Ureter (tissue), 1 donor: ENCODE measurements at places on chromosomes 6 and 20. TPM values are rescaled to one million over a fixed set of nuclear protein-coding genes. Genes with fewer than 3 reads are reported as not detected.

DNA sequence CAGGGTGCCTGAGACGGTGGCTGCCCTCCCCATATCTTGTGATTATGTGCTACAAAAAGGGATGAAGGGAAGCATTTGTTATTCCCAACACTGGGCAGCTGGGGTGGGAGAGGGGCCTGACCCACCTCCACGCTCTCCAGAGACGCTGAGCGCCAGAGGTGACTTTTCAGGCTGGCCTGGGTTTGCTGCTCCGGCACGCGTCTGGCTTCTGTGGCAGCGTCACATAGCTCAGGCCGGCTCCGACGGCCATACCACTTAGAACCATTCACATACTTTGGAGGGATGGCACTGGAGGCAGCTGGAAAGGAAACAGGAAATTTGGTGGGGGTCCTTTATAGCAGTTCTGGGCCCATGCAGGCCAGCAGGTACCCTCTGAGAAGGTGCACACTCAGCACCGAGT lies 72.6 kb downstream of the NINL start:
- no peak for DNase-seq

GRCh38 chr20:35506872-35507638 lies 22.4 kb downstream of the C20orf173 start:
- no peak for DNase-seq

- DNase-seq: no peak
These were observed 256.9 kb upstream of the PLCB4 start for GRCh38 chr20:8811801-8812594.

The GSTA2 gene
- not detected for total RNA-seq

- DNase-seq: no peak
These were observed 37.3 kb upstream of the UST start for GRCh38 chr6:148709577-148709976.

- DNase-seq: peak; percentile 56
These were observed 179.0 kb upstream of the FOXA2 start for GRCh38 chr20:22763257-22763906.

DNA sequence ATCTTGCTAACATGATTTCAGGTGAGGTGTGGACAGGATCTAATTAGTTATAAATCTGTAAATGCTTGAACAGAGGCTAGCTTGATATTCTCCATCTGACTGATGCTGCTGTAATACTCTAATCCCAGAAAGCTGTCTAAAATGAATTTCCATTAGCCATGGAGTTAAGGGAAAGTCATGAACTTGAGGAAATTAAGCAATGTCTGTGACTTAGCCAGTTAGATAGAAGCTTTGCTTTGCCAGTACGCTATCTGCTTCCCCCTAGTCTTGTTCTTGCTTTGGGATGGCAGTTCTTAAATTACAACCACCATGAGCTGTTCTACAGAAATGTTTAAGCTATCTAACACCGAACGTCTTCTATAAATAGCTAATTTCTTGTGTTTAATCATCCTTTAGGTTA lies 195.7 kb downstream of the PRL start:
- no peak for DNase-seq

The MEP1A gene
- total RNA-seq: not detected

The BHLHE23 gene
- total RNA-seq: not detected

DNA sequence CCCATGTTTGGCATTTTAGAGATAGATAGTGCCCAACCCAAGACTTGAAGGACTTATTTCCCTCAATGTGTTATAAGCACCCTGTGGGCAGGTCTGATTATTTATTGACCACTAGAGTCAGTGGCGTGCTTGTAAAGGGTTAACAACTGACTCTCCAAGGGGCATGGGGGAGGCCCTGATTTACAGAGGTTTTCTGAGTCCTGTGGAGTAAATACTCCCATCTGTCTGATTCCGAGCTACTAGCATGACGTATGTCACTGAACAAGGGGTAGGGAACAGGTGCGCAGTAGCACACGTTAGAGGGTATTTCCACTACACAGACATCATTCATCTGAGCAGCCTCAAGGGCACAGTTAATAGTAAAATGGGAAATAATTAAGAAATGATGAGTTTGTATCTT lies 17.4 kb upstream of the TRAM2 start:
- no peak for DNase-seq

The GMEB2 gene
- 13.3 TPM for total RNA-seq

- DNase-seq: no peak
These were observed 34.5 kb upstream of the DUSP22 start for GRCh38 chr6:257774-258173.

GRCh38 chr6:130065609-130066156 lies 47.3 kb downstream of the L3MBTL3 start:
- DNase-seq: no peak

DNA sequence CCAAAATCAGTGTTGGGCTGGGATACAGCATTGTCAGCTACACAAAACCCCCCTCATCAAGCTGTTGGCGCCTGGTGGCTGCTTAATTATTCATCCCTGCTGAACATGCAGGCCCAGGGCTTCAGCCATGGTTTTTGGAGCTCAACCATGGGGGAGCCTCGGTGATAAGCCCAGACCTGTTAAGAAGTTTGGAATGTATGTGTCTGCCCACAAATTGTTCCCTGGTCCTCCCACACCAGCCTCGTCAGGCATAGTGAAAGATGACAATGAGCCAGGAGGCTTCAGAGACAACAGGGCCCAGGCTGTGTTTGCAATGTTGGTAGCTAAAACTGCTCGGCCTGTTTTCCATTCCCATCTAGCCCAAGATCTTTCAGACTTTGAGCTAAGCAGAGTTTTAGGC lies 34.8 kb upstream of the SIRPA start:
- DNase-seq: no peak

DNA sequence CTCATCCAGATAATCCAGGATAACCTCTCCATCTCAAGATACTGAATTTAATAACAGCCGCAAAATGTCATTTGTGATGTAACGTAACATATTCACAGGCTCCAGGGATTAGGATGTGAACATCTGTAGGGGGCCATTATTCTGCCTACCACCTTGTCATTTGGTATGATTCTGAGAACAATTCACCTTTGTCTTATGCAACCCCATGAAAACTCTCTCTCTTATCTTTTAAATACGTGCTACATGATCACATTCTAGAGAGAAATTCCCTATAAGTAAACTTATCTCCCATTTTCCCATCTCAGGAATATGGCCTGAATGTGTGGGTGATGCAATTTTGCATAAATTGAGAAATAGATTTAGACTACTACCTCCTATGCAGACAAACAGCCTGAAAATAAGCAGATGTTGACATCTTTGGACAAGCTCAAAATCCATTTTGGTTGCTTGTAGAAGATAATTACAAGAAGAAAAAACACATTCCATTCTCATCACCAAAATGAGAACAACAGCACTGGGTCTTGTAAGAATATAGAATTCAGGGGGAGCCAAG lies 255.4 kb upstream of the STXBP5 start:
- no peak for DNase-seq

The METTL24 gene
- 8.1 TPM for total RNA-seq

The BPI gene
- not detected for total RNA-seq

- DNase-seq: no peak
These were observed 49.1 kb downstream of the RFPL4B start for GRCh38 chr6:112396221-112396620.

The C6orf58 gene
- total RNA-seq: 0.55 TPM

The UBD gene
- 8.8 TPM for total RNA-seq

DNA sequence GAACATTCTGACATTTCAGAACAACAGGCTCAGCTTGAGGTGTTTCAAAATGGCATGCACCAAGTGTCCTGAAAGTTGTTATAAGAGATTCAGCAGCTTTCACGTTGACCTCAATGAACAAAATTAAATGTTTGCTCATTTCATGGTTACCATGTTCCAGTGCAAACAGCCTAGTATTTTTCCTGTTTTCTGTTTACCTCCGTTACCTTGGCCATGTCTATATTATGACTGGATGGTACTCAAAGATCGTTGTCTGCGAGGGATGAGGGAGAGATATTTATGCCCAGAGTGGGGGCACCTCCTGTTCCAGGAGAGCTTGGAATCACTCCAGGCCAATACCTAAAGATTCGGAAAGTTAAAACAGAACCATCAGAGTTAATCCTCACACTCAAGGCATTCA lies 83.8 kb upstream of the SASH1 start:
- DNase-seq: no peak

DNA sequence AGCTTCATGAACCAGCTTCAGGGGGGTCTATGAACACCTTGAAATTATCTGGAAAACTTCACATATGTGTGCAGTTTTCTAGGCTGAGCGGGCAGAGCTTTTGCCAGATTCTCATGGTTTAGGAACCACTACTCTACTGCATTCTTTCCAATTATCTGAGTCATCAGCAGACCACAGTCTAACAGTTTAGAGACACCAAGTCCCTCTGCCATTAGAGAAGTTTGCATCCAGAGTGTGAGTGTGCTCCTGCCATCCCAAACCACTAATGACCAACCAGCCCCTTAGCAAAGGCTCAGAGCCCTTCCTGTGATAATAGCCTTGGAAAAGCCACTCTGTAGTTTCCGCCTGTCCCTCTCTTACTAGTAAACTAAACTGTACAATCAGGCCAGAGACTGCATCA lies 96.8 kb downstream of the PHACTR1 start:
- DNase-seq: no peak

DNA sequence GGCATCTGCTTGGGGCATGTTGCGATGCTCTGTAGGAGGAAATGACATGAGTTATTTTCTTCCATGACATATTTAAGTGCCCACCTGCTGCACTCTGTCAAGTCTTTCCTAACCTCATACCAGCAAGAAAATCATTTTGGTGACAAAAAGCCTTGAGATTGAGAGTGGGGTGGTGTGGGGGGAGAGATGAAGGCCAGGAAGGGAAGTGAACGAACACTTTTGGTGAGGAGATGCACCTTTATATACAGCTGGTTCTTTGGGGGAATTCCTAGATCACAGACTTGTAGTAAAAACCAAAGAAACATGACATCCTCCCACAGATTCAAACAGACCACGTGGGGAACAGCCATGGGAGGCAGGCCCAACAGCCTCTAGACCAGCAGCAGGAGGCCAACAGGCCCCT lies 26.1 kb downstream of the NCOA5 start:
- DNase-seq: peak; percentile 2

The SASH1 gene
- 97.2 TPM for total RNA-seq

The MYLK2 gene
- total RNA-seq: not detected

The HLA-DOA gene
- 25.6 TPM for total RNA-seq

The R3HDML gene
- not detected for total RNA-seq
